ENCODE measurements at places on chromosomes 5 and 9.

DNA sequence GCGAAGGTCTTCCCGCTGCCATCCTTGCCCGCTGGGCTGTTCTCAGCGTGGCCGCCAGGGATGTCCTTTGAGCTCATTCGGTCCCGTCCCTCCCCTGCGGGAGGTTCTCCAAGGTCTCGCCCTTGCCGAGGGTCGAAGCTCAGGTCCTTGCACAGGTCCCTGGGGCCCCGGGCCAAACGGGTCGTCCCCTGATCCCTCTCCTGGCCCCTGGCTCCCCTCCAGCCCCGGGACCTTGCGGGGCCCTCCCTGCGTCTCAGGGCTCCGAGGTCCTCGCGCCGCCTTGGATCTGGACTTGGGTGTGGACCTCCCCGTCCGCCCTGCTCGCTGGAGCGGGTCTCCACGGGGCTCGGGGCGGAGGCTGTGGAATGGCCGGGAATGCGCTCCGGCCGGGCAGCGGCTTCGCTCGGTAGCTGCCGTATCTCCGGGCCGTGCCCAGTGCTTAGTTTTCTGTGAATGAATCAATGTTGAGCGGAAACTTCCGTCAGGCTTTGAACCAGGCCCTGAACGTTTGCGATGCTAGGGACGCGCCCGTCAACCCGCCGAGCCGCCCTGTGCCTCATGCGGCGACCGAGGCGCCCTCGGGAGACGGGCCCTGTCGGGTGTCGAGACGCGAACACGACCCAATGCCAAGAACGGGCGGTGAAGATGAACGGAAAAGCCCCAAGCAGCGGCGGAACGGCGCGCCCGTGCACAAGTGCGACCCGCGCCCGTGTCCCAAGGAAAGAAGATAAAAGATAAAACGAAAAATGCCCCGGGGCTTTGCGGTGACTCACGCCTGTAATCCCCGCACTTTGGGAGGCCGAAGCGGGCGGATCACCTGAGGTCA lies 780 bp downstream of the RNU6ATAC start:
- DNase-seq: peak; percentile 44

- DNase-seq: no peak
Observed at GRCh38 chr5:102711525-102712385, 43.4 kb upstream of the PAM start.

DNA sequence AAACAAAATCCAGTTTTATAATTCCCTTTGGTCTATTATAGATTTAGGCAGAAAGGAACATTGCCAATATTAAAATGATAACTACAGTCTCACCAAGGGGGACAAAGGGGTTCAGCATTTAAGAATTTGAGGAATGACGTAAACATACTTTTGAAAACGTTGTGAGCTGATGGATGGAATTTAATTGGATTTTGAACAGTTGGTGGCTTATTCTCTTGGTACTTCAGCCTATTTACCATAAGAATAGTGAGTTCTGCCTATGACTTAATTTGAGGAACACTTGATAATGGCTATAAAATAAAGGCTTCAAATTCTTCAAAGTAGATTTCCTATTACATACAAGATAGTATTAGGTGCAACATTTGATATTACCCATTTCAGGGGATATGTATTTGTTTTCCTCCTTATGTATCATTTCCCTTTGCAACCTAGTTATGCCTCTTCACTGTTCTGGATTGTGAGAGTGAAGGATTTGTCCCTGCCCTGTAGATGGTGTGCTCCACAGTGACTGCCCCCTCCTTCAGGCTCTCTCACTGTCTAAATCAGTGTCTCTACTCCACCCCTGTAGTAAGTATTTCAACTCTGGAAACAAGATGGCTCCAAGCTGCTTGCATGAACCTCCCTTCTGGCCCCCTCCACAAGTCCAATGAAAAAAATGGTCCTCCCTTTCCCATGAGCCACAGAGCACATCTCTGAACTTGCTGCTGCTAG lies 225.6 kb downstream of the ARHGEF28 start:
- DNase-seq: no peak

DNA sequence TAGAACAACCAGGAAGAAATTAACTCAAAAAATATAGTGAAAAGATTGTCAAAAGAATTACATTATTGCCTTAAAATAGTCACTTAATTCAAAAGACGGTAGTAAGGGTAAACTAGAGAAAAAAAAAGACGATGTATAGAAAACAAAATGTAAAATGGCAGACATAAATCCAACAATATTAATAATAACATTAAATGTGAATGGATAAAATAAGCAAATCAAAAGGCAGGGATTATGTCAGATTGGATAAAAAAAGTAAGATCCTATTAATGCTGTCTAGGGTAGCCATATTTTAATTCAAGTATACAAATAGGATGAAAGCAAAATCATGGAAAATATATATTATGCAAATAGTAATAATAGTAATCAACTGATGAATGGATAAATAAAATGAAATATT lies 134.0 kb upstream of the ADCY2 start:
- no peak for DNase-seq

- no peak for DNase-seq
Observed at GRCh38 chr9:95746408-95747180, 128.9 kb upstream of the ERCC6L2 start.

All from stimulated activated CD8-positive, alpha-beta memory T cell treated with anti-CD3 and anti-CD28 coated beads, Interleukin-4, amount 100 ng/mL, for 4 hours (primary cell).